NCI-H510A treated with DMSO at 0.1 percent for 48 hours (cell line): ENCODE measurements at places on chromosomes 2 and 18.

DNA sequence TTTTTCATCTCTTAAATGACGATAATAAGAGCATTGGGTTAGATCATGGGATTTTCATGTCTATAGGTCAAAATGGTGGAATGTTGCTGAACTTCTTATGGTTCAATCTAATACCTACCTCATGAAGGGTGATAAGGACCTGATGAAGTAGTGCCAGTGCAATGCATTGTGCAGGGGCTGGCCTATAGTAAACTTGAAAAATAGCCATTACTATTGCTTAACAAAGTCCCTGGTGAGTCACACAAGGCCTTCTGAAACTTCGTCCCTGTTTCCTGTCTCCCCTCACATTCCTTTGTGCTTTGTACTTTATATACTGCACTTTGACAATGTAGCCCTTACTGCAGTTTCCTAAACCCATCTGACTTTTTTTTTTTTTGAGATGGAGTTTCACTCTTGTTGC is 515.9 kb downstream of the SLC4A3 start:
- DNase-seq, result no peak

- DNase-seq, result no peak
Measured at GRCh38 chr2:228613133-228613850, 431.8 kb upstream of the SPHKAP start.

- DNase-seq, result no peak
Measured at GRCh38 chr18:57258131-57258777, 94.1 kb upstream of the ST8SIA3 start.

DNA sequence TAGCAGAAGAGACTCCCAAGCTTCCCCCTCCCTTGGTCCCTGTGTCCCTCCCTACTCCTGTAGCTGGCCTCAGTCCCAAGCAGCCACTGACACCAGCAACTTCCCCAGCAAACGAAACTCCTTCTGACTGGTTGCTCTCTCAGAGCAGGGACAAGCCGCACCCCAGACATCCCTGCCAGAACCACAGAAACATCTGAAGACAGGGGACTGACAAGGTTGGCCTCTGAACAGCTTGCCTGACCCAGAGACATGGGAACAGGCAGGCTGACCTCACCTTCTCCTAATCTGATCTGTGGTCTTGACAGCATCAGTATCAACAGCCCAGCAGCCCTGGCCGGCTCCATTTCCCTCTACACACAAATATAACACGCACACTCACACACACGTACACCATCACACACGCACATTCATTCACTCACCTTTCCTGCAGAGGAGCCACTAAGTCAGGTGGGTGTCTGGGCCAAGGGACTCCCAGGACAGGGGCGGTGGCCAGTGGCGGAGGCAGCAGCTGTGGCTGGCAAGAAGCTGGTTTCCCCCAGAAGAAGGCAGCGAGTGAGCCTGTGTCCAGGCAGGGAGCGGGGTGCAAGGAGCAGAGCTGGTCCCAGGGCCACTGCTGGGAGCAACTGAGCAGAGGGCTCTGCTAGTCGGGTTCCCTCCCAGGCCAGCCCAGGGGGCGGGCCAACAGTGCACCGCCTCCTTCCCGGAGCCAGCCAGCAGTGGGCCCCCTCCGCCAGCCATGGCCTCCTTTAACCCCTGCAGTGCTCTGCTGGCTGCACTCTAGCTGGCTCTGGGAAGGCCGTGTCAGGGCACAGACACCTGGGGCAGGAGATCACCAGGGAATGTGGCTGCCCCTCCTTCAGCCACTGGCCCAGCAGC is 59.1 kb downstream of the TNS1 start:
- peak; percentile 81 for DNase-seq

- DNase-seq, result no peak
Measured at GRCh38 chr2:173412628-173413027, 58.0 kb downstream of the CDCA7 start.

DNA sequence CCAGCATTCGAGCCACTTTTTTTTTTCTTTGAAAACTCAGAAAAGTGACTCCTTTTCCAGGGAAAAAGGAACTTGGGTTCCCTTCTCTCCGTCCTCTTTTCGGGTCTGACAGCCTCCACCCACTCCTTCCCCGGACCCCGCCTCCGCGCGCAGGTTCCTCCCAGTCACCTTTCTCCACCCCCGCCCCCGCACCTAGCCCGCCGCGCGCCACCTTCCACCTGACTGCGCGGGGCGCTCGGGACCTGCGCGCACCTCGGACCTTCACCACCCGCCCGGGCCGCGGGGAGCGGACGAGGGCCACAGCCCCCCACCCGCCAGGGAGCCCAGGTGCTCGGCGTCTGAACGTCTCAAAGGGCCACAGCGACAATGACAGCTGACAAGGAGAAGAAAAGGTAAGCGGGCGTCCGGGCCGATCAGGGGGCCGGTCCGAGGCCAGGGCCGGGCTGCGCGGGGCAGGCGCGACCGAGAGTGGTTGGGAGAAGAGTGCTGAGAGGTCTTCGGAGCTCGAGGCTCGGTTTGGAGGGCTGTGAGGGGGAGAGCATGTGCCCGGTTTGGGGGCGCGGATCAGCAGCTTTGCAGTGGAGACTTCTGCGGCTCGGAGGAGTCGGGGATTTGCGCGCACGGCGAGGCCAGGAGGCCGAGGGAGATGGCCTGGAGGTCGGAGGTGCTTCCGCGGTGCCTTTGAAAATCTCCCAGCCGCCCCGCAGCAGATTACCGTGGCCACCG is 502 bp downstream of the EPAS1 start:
- peak; percentile 75 for DNase-seq

DNA sequence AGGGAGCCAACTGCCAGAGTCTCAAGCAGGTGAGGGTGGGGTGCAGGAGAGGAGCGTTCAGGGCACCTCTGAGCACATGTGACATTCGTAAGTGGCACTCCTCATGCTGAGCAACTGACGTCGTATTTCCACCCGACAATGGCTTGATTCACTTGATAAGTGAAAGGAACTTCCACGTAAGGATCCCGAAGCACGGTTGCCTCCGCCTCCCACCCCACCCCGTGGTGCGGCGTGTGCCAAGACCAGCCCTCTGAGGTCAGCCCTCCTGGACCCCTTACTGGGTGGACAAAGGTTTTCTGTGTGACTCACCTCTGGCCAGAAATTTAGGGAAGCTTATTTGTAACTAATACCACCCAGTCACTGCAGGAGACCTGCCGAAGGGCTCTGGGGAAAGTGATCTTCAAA is 59.9 kb downstream of the AGAP1 start:
- no peak for DNase-seq

GRCh38 chr2:97868986-97869721 is 126.6 kb downstream of the TMEM131 start:
- DNase-seq, result no peak

DNA sequence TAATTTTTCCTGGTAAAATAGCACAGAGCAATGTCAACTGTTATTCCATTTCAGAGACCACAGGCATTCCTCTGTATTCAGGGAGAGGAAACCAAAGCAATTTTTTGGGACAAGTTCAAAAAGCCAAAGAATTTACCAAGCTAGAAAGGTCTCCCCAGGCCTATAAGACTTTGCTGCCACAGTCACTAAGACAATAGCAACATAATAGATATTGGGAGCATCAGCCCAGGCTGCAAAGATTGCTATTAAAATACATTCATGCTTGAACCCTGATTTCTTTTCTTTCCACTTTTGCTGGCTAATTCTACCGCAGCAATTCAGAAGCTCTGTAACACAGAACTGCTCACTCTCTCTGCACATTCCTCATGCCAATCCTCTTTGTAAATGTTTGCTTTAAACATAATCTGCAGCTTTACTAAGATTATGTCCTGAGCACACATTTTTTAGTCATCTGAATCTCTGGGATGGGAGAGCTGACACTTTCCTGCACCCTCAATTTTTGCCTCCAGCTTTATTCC is 76.3 kb downstream of the CLHC1 start:
- DNase-seq, result no peak

DNA sequence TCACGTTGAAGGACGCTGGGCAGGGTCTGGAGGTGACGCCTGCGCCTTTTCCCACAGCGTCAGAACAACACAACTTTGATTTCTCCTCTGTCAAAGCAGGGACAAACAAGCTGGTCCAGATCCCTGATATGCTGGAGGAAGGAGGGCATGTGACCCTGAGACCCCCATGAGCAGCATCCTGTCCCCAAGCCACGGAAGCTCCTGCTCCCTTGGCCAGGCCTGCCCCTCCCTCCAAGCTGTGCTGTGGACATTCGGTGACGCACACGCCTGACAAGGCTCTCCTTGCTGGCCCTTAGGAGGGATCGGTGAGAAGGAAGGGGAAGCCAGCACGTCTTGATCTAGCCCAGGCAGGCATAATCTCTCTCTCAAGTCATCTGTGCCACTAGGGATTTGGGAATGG is 11.3 kb downstream of the MLPH start:
- DNase-seq, result no peak

- DNase-seq, result no peak
Measured at GRCh38 chr18:37184209-37184868, 355.4 kb downstream of the KIAA1328 start.

- DNase-seq, result peak; percentile 36
Measured at GRCh38 chr2:29920631-29921559, 491 bp downstream of the ALK start.

GRCh38 chr2:237073552-237073951 is 12.1 kb upstream of the COPS8 start:
- DNase-seq, result no peak

DNA sequence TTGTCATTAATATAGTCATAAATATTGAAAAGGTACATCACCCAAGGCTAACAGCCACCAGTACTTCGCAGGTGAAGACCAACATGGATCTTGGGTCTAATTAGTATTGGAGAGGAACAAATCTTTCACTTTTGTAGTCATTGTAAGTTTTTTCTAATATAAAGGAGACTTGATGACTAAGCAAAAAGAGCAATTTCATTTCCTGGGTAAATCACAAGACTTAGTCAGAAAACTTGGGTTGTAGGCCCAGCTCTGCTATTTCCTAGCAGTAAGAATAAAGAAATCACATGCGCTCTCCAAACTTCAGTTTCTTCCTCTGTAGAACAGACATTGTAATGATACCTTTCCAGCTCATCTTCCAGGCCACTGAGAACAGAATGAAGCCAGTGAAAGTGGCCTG is 40.9 kb downstream of the NRP2 start:
- no peak for DNase-seq

GRCh38 chr2:46776687-46777327 is 138.8 kb downstream of the MCFD2 start:
- DNase-seq, result peak; percentile 33

GRCh38 chr2:233262562-233262961 is 11.1 kb downstream of the ATG16L1 start:
- DNase-seq, result no peak

GRCh38 chr2:186645999-186646398 is 47.9 kb upstream of the FAM171B start:
- DNase-seq, result no peak

- DNase-seq, result peak; percentile 51
Measured at GRCh38 chr2:10289352-10289751, 13.4 kb upstream of the HPCAL1 start.

DNA sequence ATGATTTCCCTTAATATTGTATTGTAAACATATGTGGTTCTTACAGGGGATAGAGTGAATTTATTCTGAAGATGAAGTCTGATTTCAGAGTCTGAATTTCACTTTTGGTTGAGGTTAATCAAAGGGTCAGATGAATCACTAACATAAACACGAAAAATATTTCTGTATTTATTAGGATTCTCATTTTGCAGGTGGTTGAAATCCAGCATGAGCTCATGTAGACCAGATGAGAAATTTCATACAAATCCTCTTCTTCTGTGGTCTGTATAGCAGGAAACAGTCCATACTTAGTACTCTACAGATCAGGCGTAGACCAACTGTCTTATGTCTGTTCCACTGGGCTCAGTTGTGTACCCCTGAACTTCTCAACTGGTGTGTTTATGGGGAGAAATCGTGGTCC is 157.8 kb downstream of the BABAM2 start:
- no peak for DNase-seq

DNA sequence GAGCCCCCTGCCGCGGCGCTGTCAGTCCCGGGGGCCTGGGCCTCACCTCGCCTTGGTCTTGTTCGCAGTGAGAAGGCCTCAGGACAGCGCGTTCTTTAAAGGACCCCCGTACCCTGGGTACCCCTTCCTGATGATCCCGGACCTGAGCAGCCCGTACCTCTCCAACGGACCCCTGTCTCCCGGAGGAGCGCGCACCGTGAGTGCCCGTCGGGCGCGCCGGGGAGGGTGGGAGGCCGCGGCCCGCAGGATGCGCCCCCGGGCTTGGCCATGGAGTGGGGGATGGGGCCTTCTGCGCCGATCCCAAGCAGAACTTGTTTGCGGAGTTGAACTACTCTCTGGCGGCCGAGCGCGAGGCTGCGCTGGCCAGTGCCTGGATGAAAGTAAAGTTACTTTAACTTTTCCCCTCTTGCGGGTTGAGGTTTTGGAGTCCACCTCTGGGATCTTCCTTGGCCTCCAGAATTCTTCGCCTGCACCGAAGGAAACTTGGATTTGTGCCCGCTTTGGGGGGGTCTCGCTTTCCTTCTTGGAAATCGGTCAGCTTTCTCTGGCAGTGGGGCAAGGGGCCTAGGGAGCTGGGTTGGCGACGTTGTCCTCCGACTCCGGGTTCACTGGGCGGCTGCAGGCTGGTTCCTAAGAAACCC is 1.2 kb downstream of the TCF7L1 start:
- DNase-seq, result no peak

GRCh38 chr2:240581811-240582210 is 4.7 kb upstream of the CAPN10 start:
- no peak for DNase-seq

DNA sequence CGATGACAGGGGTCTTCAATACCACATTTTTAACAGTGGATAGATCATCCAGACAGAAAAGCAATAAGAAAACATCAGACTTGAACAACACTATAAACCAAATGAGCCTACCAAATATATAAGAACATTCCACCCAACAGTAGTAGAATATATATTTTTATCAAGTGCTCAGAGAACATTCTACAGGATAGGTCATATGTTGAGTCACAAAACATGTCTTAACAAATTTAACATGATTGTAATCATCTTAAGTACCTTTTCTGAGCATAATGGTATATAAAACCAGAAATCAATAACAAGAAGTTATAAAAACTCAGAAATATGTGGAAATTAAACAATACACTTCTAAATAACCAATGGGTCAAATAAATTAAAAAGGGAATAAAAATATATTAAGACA is 194.0 kb upstream of the CYP26B1 start:
- no peak for DNase-seq

- no peak for DNase-seq
Measured at GRCh38 chr2:206836722-206837121, 71.3 kb downstream of the FASTKD2 start.

GRCh38 chr2:33354981-33355380 is 121.5 kb upstream of the RASGRP3 start:
- no peak for DNase-seq

GRCh38 chr2:172461591-172462372 is 34.4 kb downstream of the ITGA6 start:
- DNase-seq, result peak; percentile 86

- DNase-seq, result peak; percentile 97
Measured at GRCh38 chr18:74183130-74183529, 34.8 kb downstream of the TIMM21 start.
